Right renal pelvis (tissue), 4 donors: ENCODE measurements at places on chromosomes 6 and 20. TPM values are rescaled to one million over a fixed set of nuclear protein-coding genes. Genes with fewer than 3 reads are reported as not detected.

DNA sequence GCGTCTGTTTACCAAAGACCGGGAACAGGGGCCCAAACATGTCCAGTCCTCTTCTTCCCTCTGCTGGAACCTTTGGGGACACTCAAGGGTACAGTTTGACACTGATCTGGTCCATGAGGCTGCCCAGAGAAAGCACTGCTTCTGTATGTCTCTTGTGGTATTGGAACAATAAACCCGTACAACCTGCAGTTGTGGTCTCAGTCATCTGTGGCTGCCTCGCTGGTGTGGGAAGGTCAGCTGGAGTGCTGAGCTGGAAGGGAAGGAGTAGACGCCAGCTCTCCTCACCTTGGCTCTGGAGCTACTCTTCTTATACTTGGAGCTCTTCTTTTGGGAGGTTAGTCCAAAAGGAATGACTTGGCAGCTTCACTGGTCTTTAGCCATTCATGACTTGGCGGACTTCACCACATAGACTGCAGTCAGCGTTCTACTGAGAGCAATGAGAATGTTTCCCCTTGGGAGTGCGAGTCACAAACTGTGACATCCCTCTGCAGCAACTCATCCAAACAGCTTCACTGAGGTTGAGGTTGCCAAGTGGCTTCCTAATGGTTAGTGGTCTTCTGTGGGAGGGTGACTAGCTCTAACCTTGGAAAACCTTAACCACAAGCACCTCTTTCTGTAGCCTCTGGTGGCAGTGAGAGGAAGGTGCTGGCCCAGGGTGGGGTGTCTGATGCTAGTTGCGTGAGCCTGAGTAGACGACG lies 81.2 kb downstream of the ASXL1 start:
- DNase-seq: no peak

DNA sequence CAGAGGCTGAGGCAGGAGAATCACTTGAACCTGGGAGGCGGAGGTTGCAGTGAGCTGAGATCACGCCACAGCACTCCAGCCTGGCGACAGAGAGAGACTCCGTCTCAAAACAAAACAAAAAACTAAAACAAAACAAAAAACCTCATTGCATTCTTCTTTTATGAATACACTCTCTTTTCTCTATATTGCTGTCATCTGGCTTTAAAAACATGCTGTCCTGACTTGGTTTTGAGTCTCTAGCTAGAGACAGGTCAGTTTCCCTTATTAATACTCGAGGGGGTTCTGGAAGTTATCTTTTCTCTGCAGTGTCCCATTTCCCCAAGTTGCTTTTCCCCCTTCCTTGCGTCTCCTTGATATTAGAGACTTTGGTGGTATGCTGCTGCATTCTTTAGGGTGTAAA lies 50.9 kb downstream of the RIOK1 start:
- DNase-seq: no peak

- DNase-seq: no peak
These were observed 189.4 kb downstream of the SLC16A10 start for GRCh38 chr6:111276736-111277135.

DNA sequence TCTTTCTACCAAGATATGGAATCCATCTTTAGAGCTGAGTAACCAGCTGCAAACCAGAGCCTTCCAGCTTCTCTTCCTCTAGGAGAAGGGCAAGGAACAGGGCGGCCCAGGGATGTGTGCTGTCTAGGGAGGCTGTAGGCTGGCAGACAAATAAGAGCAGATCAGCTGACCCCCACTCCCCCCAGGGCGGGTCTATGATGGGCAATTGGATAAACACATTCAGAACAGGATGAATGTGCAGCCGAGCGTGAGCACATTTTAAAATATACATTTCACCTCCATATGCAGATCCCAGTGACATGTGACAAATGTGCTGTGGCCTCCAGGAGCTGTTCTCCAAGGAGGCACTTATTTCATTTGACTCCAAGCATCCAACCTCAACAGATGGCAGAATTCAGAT lies 580.1 kb downstream of the PTPRT start:
- DNase-seq: no peak

GPR63 gene
- 3.8 TPM for polyA plus RNA-seq

DNA sequence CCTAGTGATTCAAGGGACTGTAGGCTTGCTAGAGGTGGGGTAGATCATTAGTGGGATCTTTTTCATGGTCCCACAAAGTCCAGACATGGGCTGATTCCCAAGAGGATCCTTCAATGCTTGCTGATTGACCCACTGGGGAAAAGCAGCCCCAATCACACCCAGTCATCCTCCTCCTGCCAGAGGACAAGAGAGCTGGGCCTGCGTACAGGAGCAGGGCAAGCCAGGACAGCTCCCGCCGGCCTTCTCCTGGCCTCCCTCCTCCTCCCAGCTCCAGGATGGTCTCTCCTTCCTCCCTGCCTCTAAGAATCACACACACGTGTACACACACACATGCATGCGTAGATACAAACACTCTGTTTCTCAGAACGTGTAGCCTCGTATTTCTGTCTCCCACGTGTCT lies 27.0 kb downstream of the KCNK15 start:
- DNase-seq: no peak

PEX3 gene
- polyA plus RNA-seq: 45.8 TPM

CAGE1 gene
- 0.18 TPM for polyA plus RNA-seq

RAD21L1 gene
- polyA plus RNA-seq: not detected

GRCh38 chr6:48429021-48429420 lies 318.0 kb upstream of the PTCHD4 start:
- DNase-seq: no peak

DEF6 gene
- 3.4 TPM for polyA plus RNA-seq

- DNase-seq: no peak
These were observed 99.5 kb downstream of the CD83 start for GRCh38 chr6:14216946-14217684.

DNA sequence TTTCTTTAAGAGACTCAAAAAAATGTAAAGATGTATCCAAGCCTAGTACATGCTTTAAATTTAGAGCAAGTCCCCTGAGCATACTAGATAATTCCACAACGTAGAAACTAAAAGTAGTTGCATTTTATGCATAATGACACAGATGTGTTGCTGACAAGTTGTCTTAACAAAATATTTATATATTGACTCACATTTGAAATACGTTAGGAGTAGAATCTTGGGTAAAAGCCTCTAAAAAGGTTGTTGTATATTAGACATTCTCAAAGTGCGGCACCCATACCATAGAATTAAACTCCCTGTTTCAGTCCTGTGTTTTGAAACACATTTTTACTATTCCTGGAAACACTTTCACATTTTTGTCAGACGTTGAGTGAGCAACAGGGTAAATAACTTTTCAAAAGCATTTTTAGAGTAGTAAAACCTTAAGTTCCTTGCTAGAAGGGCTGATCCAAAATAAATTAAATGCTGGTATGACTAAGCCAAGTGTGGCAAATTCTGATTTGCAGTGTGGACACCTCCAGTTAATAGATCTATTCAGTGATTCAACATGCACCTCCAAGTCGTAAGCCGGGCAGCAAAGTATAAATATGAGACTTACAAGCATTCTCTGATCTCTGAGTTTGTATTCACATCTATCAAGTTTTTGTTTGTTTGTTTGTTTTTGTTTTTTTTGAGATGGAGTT lies 97.5 kb downstream of the GMDS start:
- DNase-seq: no peak

- DNase-seq: no peak
These were observed 26.4 kb upstream of the PTGIS start for GRCh38 chr20:49594143-49594930.

DNA sequence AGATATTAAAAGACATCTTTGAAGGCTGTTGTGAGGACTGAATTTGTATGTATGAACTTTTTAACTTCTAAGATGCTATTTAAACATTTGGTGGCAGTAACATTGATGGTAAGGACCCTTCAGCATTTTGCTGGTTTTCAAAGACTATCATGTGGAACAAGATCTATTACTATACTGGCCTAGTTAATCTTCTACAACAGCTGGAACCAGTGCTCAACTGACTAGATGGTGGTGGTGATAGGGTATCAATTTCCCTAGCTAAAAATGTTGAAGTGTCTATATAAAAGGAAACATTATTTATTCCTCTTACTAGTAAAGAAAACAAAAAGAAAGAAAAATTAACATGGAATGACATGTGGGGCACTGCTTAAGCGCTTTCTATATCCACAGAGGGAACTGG lies 195.7 kb downstream of the TASP1 start:
- no peak for DNase-seq

CCDC28A gene
- 30.9 TPM for polyA plus RNA-seq

GRCh38 chr20:19874040-19874727 lies 116.1 kb downstream of the RIN2 start:
- DNase-seq: no peak

GRCh38 chr6:143506199-143506598 lies 5.3 kb downstream of the FUCA2 start:
- DNase-seq: no peak
